ENCODE measurements at places on chromosomes 7 and 10.

DNA sequence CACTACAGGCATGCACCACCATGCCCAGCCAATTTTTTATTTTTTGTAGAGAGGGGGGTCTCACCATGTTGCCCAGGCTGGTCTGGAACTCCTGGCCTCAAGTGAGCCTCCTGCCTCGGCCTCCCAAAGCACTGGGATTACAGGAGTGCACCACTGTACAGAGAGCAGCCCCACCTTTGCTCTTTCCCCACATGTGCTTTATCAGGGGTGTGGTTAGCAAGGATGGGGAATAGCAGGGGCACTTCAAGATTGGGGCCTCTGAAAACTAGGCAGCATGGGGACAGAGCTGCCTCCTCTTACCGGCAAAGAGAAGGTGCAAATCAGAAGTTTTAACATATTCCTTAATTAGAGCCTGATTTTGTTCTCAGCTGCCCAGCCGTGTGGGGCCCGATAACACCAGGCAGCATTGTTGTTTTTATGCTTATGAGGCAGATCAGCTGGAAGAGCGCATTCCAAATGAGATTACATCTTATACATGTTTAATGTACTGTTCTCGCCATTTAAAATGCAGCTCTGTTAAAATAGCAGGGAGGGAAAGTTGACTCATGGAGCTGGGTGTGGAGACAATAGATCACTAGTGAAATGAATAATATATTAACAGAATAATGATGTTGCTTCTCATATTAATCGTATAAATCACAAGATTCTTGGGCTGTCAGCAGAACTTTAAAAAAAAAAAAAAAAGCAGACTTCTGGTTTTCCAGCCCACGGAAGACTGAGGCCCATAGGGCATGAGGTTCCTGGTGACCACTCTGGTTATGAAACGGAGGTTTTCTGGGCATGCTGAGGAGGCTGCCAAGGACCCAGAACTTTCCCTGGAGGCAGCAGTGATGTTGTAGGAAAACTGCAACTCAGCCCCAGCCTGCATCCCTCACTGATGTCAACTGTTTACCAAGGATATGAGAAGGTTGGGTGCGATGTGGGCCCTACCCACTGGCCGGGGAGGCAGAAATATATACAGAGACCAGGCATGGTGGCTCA lies 62.5 kb downstream of the TMEM130 start:
- no peak for DNase-seq

- DNase-seq, result no peak
Measured at GRCh38 chr10:71509444-71509843, 112.7 kb downstream of the CDH23 start.

GRCh38 chr10:2893991-2894390 lies 173.4 kb upstream of the PFKP start:
- no peak for DNase-seq

DNA sequence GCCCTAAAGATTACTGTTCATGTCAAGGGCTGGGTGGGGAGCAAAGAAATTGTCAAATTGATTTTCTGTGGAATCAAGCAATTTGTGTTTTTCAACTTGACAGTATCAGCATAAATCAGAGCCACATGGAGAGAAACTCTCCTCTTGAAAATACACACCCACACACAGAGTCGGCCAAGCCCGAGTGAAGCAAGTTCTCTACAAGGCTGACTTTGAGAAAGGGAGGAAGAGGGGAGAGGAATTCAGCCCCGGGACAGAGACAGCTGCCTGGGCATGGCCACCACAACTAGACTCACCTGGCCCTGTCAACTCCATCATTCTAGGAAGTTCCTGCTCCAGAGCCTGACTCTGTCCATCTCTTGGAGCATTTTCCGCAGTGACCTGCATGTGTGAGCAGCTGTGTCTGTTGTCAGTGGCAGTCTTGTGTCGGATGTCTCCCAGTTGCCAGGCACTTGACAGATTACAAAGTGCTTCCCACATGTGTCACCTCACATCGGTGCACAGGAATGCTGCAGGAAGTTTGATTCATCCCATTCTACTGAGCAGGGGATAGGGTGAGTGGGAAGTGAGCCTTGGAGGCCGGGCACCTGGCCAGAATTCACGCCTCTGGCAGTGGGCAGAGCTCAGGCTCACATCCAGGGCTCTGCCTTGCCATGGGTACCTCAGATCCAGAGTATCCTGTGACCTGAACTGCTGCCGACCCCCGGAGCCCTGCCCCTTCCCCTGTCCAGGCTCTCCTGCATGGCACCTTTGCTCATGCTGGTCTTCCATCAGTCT lies 37.9 kb downstream of the ADAM12 start:
- no peak for DNase-seq

DNA sequence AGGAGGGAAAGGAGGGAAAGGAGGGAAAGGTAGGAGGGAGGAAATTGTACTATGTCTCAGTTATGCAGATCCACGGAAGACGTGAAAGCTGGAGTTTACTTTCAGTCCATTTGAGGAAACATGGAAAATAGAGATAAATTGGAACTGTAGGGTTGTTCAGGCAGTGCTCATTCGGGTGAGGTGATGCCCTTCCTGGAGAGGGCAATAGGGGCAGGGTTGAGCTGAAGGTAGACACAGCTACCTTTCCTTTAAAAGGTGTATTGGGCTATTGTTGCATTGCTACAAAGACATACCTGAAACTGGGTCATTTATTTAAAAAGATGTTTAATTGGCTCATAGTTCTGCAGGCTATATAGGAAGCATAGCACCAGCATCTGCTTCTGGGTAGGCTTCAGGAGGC lies 116.9 kb upstream of the PLXDC2 start:
- DNase-seq, result no peak

DNA sequence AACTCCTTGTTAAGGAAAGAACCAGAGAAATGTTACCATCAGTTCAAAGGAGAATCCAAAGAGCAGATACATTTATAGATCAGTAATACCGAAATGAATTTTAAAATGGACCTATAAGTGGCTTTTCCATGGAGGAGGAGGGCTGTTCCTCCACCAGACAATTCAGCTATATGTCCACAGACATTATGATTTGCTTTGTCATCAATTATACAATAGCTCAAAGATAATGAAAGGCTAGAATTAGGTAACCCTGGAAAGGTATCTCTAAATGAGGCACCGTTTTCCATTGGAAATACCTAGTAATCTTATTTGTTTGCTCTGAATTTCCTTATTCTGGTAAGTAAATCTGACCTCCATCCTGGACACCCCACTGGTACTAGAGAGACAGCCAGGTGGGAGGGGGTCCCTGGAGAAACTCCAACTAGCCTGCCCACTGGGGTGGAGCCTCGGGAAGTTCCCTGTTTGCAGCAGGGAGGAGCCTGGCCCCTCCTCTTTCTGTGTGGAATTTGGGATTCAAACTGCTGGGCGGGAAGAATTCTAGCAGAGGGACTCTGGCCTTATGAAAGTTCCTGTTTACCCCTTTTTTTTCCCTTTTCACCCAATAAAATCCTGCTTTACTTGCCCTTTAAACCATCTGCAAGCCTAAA lies 218.0 kb downstream of the PHF14 start:
- DNase-seq, result no peak

DNA sequence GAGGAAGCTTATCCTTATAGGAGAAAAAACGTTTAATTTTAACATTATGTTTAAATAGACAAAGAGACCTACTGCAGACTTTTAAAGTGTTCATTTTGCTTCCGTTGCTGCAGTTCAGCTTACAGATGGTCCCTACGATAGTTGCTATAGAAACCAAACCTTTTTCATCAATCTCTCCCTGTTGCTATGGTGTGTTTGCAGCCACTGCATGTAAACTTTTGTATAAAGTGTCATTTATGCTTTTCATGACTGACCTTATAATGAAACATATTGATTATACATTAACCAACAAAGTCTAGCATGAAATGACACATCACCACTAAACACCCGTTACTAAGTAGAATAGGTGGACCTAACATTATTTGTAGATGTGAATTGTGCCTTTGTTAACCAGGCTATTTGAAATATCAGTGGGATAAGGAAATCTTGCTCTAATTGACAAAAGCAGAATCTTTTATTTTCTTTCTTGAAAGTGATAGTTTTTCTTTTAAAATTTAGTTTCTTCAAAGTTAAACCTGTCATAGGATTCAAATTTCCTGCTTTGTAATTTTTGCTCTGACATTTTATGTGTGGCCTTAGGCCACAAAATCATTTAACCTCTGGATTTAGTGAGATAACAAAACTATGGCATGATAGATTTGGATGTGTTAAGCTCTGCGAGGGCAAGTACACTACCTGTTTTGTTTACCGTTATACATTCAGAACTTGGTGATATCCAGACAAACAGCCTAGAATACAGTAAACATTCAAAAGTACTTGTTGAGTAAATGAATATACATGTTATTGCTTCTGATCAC lies 64.0 kb downstream of the CACNB2 start:
- DNase-seq, result no peak

GRCh38 chr7:4668510-4668847 lies 13.6 kb upstream of the FOXK1 start:
- DNase-seq, result no peak

GRCh38 chr10:22489467-22489866 lies 144.2 kb downstream of the SPAG6 start:
- no peak for DNase-seq

GRCh38 chr7:74606101-74606908 lies 51.2 kb upstream of the GTF2I start:
- no peak for DNase-seq

DNA sequence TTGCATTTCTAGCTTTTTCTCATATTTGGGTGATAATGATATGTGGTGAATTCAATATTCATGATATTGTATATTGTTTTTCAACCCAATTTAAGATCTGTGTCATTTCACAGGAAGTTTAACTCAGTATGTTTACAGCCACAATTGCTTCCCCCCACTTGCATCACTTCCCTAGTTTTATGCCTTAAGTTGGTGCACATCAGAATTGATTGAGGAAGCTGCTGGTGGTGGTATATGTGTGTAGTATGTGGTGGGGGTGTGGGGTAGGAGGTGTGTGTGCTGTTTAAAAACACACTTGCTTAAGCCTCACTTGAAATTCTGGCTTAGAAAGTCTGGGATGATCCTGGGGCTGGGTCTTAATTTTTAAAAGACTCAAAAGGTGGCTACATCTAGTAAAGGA lies 245.1 kb upstream of the AOAH start:
- DNase-seq, result no peak

DNA sequence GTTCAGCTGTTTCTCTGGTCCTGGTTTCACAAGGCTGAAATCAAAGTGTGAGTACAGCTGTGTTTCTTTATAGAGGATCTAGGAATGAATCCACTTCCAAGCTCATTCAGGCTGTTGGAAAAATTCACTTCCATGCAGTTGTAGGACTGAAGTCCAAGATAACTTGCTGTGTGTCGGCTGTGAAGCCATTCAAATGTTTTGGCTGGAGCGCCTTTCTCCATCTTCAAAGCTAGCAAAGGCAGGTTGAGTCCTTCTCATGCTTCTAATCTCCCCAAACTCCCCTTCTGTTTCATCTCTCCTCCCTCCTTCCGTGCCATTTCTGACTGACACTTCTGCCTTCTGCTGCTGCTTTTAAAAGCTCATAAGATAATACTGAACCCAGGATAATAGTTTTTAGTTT lies 1195.4 kb upstream of the LRRN3 start:
- DNase-seq, result no peak

GRCh38 chr10:94803307-94803706 lies 40.8 kb downstream of the CYP2C19 start:
- DNase-seq, result no peak

GRCh38 chr7:158997110-158997453 lies 140.7 kb downstream of the DYNC2I1 start:
- no peak for DNase-seq

- no peak for DNase-seq
Measured at GRCh38 chr10:3045471-3046209, 21.7 kb upstream of the PFKP start.

GRCh38 chr7:140638173-140638791 lies 2.3 kb downstream of the DENND2A start:
- DNase-seq, result no peak

GRCh38 chr7:151728746-151729145 lies 148.2 kb downstream of the PRKAG2 start:
- DNase-seq, result no peak

- DNase-seq, result no peak
Measured at GRCh38 chr7:154388412-154388811, 336.2 kb downstream of the DPP6 start.

All from stimulated activated CD8-positive, alpha-beta memory T cell treated with anti-CD3 and anti-CD28 coated beads, Interleukin-7, amount 100 ng/mL, for 1 hour (primary cell).